ENCODE measurements at places on chromosomes 13 and 19.

- DNase-seq, result no peak
Observed at GRCh38 chr19:54790711-54791110, 12.7 kb upstream of the KIR2DL4 start.

GRCh38 chr13:106882246-106882645 is 314.3 kb upstream of the ARGLU1 start:
- DNase-seq, result no peak

- no peak for DNase-seq
Observed at GRCh38 chr19:55066107-55066709, 3.3 kb upstream of the RDH13 start.

GRCh38 chr13:38914070-38914469 is 76.6 kb downstream of the STOML3 start:
- no peak for DNase-seq

GRCh38 chr13:83057119-83057518 is 825.2 kb downstream of the SLITRK1 start:
- no peak for DNase-seq

GRCh38 chr19:10872546-10873107 is 1.3 kb downstream of the CARM1 start:
- no peak for DNase-seq

GRCh38 chr19:55486971-55487923 is 989 bp upstream of the SSC5D start:
- no peak for DNase-seq

DNA sequence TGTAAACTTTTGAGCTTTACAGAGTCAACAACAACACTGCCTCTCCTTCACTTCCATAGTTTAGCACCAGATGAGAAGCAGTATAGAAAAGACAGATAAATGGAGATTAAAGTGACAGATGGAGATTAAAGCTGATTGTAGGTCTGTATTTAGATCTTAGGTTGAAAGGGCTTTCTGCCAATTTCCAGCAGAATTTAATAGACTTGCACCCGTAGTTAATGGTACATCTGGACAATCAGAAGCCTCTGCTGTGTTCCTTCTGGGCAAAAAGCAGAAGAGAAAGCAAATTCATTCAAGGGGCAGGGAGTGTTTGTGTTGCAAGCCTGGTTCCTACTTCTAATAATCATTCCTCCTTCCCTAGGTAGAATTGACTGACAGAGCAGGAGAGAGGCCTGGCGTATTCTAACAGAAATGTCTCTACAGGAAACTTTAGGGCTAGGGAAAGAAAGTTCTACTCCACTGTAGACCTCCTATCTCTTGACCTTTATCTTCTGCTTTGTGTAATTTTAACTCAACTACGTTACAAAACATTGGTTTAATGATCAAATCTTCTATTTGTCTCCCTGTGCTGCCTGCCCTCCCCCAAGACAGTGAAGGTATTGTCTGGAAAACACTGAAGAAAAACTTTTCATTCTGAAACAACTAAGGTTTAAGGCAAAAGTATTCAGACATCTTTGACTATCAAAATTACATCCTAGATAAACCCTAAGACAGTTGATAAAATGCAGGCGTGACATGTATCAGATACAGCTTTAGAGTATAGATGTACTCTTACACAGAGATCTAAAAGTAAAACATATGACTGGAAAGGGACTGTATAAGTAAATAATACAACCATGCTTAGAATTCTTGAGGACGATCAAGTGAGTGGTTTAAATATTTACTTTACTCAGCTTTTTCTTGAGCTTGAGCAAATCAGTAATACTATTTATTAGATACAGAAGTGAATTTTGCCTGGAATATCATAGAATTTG is 44.4 kb downstream of the GPC6 start:
- no peak for DNase-seq

GRCh38 chr19:35733180-35734125 is 8.8 kb downstream of the IGFLR1 start:
- DNase-seq, result no peak
